ENCODE measurements at places on chromosomes 1 and 21.

- DNase-seq = no peak
These were observed 5.6 kb downstream of the LYPLAL1 start for GRCh38 chr1:219179293-219179692.

DNA sequence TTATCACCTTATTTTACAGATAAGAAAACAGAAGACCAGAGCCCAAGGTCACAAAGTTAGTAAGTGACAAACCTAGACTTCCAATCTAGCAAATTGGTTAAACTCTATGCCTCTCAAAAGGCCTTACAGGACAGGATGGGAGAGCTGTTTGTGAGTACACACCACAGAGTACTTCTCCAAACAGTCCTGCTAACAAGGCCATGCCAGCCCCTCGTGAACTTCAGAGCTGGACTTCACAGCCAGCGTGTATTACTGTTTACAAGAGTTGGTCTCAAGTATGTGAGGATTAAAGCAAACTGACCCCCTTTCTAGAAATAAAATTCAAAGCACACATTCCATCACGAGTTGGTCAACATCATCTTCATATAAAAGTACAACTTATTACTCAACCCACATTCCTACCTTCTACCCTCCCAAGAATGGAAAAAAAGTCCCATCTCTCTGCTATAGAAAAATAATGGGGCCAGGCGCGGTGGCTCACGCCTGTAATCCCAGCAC lies 19.8 kb upstream of the UBR4 start:
- DNase-seq = no peak

- peak; percentile 26 for DNase-seq
These were observed 55.0 kb downstream of the NTMT2 start for GRCh38 chr1:170200621-170201397.

DNA sequence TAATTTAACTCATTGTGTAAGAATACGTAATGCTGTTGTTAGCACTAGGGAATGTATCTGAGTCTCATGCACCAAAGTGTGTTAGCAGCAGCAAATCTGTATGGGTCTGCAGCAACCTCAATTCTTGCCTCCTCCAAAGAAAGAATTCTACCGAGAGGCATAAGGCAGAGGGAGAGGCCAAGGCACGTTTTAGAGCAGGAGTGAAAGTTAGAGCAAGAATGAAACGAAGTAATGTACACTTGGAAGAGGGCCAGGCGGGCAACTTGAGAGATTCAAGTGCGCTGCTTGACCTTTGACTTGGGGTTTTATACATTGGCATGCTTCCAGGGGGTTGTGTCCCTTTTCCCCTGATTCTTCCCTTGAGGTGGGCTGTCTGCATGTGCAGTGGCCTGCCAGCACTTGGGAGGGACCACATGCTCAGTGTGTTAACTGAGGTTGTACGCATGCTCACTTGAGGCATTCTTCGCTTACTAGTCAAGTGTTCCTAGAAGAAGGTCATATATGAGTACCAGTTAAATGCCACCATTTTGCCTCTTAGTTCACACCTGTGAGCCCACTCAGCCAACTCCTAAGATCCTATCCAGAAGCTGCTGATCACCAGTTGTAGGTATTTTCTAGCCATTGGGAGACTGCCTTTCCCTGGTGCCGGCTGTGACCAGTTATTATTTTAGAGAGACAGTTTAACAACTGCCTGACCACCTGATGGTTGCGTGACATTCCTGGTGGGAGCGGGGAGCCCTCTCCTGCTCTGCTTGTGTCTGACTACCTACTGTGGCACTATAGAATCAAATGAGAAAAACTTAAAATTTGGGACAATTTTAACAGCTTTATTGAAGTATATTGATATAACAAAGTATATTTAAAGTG lies 2.7 kb upstream of the CNN3 start:
- DNase-seq = no peak

- DNase-seq = no peak
These were observed 97.2 kb upstream of the LYPLAL1 start for GRCh38 chr1:219076326-219076937.

DNA sequence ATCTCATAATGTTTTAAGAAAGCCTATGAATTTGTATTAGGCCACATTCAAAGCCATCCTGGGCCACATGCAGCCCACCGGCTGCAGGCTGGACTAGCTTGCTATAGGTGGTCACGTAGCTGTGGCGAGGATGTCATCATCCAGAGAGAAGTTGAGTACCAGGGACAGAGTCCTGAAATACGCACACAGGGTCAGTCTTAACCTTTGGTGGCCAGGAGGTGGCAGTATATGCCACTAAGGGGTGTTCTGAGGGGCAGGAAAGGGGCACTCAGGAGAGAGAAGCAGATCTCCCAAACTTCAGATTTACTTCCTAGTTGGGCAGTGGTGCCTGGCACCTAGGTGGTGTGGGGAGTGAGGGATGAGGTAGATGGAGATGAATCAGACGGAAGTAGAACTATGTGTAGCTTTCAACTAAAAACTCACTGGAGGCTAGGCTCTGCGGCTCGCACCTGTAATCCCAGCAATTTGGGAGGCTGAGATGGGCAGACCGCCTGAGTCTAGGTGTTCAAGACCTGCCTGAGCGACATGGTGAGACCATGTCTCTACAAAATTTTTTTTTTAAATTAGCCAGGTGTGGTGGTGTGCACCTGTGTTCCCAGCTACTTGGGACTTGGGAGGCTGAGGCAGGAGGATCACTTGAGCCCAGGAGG lies 16.3 kb upstream of the CDK18 start:
- DNase-seq = peak; percentile 96

DNA sequence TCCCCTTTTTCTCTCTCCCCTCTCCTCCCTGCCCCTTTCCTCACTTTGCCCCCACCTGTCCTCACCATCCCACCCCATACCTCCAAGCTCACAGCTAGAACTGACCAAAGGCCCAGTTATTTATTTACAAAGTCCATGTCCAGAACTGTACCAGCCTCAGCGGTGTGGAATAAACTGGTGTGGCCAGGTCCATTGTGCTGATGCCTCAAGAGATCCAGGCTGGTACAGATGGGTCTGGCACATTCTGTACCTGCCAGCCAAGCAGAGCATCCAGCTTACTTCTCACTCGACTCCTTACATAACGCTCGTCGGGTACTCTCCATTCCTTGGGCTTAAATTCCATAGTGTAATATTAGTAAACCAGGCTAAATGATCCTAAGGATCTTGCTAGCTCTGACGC lies 11.8 kb downstream of the PDZK1IP1 start:
- DNase-seq = no peak

GRCh38 chr1:176826265-176826664 lies 338.2 kb downstream of the ASTN1 start:
- no peak for DNase-seq

DNA sequence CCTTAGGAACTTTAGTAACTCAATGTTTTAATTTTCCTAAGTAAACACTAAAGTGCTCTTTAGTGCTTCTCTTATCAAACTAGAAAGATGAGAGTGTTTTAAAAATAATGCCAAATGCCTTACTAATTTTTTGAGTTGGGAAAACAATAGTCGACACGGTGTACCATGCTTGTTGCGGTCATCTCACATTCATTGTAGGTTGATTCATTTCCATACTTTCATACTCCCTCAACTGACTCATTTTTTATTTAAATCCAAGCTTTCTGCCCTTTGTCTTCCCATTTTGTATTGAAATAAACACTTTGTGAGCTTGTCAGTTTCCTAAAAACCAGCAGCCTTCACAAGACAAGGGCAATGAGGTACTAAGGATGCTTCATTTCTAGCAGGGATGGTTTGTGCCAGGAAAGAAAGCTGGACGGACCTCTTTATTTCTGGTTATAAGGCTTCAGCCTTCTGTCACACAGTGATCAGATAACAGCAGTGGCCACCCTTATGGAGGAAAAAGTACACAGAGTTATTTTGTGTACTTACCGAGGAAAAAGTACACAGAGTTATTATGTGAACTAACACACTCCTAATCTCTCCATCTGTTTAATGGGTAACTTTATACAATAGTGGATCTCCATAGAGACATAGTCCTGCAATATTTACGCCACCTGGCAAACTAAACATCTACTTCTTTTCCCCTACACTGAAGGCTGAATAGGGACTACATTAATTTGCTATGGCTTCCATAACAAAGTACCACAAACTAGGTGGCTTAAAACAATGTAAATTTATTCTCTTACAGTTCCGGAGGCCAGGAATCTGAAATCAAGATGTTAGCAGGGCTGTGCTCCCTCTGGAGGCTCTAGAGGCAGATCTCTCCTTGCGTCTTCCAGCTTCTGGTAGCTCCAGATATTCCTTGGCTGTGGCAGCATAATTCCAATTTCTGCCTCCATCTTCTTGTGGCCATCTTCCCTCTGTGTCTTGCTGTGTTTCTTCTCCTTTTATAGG lies 13.0 kb upstream of the CCDC190 start:
- DNase-seq = no peak

DNA sequence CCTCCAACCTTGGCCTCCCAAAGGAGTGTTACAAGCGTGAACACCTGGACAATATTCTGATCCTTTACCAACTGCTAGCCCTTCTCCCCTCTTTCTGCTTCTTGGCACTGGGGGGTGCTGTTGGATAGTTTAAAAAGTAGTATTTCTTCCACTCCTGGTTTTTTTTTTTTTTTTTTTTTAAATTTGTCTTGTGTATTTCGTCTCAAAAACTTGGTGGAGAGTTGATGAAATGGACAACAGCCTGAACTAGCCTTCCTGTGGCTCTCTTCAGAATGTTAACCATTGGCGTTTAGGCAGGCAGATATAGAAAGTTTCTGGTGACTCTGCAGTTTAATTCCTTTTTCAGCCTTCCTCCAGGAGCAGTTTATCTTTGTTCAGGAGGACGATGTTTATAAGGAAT lies 69.7 kb upstream of the USP24 start:
- DNase-seq = peak; percentile 25

GRCh38 chr1:43358121-43358745 lies 548 bp upstream of the CDC20 start:
- no peak for DNase-seq

GRCh38 chr1:167685844-167686243 lies 35.9 kb upstream of the MPZL1 start:
- DNase-seq = no peak

GRCh38 chr21:43905726-43906455 lies 40.9 kb downstream of the AGPAT3 start:
- peak; percentile 85 for DNase-seq

DNA sequence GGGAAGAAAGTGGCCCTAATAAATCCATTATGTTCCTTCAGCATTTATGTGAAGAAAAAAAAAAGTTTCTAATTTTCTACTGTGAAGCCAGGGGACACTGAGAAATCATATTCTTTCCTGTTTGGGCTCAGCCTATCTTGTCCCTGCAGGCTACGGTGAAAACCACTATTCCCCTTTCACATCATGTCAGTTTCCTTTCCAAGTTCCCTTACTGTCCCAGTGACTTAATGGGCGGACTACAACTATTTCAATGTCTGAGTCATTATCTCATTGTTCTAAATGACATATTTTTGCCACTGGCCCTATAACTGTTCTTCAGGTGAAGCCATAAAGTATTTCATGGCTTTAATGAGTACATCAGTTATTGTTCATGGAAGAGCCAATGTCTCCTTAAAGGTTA lies 71.3 kb upstream of the BEND5 start:
- DNase-seq = no peak

DNA sequence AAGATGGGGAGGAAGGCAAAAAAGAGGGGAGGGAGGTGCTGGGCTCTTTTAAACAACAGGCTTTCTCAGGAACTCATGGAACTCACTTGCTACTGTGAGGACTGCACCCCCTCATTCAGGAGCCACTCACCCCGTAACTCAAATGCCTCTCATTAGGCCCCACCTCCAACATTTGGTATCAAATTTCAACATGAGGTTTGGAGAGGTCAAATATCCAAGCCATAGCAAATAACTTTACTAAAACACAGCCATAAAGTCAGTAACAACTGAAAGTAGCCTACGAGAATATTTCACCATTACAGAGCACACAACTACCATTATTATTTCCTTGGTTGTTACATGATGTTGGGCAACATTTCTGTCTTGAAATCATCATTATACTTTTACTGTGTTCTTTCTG lies 13.1 kb upstream of the DMRTB1 start:
- no peak for DNase-seq

DNA sequence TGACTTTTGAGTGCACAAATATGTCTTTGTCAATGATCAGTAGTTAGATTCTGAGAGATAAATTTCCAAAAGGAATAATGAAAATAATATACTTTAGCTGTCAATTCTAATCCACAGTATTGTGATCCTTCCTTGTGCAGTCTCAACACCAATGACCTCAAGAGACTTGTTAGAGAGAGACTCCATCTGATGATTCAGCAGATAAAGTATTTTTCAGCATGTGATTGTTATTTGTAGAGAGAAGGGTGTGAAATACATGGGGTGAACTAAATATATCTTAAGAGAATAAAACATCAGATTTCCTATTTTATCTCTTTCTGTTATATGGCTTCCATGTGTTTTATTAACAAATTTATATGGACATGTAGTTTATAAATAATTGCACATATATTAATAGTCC lies 5.9 kb upstream of the ZNF124 start:
- DNase-seq = no peak

GRCh38 chr1:18239671-18240070 lies 132.1 kb downstream of the IGSF21 start:
- DNase-seq = no peak

GRCh38 chr1:15886611-15887167 lies 39.2 kb downstream of the SPEN start:
- DNase-seq = peak; percentile 35

DNA sequence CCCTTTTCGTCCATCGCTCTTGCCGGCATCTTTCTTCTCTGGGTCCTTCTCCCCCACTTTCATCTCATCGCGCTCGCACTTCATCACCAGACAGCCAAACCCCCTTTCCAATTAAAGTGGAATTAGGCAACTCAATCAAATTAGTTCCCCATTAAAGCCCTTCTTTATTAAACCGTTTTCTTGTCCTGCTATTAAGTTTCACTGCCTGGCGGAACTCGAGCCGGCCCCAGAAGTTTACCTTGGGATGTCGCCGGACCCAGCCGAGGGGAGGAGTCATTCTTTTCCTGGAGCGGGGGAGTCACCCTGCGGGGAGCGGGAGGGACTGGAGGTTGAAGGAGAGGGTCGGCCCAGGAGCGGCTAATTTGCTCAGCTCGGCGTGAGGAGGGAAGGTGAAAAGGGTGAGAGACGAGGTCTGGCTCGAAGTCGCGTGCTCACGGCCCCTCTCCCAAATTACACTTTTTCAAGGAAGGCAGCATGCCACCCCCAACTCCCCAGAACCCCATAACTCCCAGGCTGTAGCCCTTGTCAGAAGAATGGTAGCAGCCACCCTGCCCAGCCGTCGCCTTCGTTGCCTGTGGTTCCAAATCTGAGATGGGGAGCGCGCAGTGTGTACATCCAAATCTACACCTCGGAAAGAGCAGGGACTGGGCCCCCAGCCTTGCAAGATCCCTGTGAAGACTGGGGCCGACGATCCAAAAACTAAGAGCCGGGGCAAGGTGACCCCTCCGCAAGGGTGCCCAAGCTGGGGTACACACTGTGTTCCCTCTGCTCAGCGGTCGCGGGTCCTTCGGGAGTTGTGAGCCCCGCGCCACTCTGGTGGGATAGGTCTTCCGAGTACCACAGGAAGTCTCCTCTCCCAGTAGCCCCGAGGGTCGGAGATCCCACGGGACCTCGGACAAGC lies 6.4 kb downstream of the DMRTA2 start:
- DNase-seq = peak; percentile 87

GRCh38 chr1:205339197-205339702 lies 17.5 kb downstream of the KLHDC8A start:
- no peak for DNase-seq

All from osteoblast (primary cell).